ENCODE measurements at places on chromosomes 11 and 22. TPM values are rescaled to one million over a fixed set of nuclear protein-coding genes. Genes with fewer than 3 reads are reported as not detected.
A peak's percentile ranks its signal among the peaks of the same experiment; 100 is the strongest.

DNA sequence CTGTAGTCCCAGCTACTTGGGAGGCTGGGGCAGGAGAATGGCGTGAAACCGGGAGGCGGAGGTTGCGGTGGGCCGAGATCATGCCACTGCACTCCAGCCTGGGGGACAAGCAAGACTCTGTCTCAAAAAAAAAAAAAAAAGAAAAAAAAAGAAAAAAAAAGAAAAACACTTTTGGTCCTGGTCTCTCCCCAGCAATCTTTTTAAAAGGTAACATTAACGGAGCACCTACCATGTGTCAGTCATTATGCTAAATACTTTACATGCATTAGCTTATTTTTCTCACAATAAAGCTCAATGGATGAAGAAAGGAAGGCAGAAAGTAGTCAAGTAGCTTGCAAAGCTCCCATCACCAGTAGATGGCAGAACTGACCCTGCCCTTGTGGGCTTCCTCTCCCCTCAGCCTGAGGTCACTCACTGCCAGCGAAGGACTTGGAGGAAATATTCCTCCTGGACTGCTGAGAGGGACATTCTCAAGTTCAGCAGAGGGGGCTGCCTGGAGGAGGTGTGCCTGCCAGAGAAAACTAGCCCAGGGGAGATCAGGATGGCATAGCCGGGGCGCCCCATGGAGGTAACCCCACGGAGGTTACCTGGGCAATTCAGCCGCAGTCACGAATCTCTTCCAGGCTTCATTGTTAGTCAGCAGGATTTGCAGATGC lies 15.5 kb downstream of the APOL3 start:
- DNase-seq = peak; percentile 83

DNA sequence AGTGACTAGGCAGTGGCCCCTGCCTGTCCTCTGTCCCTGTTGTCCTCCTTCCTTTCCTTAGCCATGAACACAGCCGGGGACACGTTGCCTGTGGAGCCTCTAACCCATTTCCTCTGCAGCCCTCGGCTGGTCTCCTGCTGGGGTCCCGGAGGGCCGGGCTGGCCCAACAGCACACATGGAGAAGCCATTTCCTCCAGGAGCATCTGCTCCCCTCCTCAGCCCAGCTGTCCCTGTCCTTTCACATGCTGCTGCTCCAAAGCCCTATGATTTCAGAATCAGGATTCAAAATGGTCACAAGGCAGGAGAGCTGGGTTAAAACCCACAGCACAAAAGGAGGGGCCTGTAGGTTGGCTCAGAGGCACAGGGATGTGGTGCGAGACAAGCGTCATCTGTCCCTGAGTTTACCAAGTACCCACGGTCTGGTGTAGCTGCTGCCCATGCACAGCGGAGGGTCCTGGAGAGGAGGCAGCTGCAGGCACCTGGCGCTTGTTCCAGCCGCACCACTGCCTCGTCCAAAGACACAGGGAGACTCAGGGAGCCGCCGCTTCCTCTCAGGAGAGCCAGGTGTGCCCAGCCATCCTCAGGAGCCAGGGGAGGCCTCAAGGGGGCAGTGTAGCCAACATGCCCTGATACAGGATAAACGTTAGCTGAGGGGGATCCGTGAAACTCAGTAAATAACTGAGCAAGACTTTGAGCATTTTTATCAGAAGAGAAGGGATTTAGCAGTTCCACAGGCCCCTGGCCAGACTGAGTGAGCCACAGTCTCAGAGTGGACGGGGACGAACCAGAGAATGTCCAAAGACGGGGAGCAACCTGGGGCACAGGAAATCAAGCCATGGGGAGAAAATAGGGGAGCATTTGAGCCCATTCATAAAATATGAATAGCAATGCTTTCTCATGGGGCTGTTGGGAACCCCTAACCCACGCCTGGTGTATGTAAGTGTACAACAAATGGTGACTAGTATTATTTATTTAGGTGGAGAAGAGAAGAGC lies 3.9 kb upstream of the VSIG10L2 start:
- DNase-seq = peak; percentile 43

DNA sequence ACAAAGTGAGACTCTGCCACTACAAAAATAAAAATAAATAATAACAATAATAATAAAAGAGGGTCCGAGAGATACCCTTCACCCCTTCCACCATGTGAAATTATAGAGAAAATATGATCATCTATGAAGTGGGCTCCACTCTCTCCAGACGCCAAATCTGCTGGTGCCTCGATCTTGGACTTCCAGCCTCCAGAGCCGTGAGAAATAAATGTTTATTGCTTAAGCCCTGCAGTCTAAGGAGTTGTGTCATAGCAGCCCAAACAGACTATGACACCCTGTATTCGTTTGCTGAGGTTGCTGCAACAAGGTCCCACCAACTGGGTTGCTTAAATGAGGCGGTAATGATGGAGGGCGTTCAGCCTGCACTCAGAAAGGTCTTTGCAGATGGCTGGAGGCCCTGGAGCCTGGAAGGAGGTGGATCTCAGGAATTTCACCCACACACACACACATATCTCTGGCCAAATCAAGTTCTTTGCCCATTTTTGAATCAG lies 7.6 kb upstream of the SEPTIN5 start:
- no peak for DNase-seq

Gene OR56A1
- not detected for total RNA-seq

DNA sequence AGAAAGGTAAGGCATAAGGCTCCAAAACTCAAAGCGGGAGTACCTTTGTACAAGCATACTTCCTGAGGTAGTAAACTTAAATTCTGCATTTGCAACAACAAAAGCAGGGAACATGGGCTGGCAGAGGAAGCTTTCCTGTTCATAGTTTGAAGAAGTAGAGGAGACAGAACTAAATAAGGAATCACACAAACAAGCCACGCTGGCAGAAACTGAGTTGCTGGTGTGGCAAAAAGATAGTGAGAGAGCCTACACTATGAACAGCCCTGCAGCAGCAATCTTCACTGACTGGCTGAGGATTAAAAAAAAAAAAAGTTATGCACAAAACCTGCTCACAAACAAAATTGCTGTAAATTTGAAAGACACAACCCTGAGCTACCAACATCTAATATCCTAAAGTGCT lies 46.5 kb downstream of the FCHSD2 start:
- DNase-seq = no peak

DNA sequence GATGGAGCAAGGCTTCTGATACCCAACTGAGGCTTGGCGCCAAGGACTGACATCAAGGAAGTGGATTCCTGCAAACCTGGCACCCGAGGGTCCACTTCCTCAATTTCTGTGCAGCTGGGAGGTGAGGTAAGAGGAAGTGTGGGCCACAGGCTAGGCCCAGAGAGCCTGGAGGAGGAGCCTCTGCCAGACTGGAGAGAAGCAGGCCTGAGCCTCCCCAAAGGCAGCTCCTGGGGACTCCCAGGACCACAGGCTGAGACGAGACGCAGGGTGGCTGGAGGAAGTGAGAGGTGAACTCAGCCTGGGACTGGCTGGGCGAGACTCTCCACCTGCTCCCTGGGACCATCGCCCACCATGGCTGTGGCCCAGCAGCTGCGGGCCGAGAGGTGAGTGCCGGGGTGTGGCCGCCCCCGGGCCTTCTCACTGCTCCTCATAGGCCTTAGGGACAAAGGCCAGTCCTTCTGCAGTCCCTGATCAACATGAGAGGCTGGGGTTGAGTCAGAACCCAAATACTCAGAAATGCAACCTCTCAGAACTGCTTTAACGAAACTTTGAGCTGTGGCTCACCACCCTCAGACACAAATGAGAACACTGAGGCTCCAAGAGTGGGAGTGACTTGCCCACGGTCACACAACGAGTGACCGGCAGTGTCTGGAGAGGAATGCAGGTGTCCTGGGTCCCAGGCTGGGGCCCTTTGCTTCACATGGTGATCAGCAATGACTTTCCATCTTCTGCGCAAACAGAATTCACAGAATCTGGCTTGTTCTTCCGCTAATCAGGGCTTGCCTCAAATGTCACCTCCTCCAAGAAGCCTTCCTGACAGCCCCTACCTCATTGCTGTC lies at the start of gene NCF4:
Gene NCF4, plus strand, starts transcription at position 186 of the 839 bp plus-strand sequence. Its CDS starts 166 bp downstream, at position 352.
- no peak for DNase-seq

- peak; percentile 43 for DNase-seq
Measured at GRCh38 chr11:11243590-11244469, 109.2 kb downstream of the CSNK2A3 start.

DNA sequence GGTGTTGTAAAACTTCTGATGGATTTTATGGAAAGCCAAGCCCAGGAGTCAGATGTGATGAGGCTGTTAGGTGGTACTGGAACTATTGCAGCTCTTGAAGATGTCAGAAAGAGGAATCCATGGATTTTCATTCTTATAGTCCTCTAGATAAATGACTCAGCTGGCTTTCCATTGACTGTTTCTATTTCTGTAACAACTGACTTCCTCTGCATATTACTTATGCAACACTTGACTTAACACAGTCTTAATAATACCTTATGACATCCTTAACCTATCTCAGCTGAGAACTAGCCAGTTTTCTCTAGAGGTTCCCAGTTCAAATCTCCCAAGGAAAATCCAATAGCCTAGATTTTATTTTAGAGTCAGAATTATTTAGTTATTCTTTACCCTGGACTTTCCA lies 263.8 kb downstream of the LUZP2 start:
- DNase-seq = no peak

GRCh38 chr11:127803755-127804154 lies 783.6 kb downstream of the ETS1 start:
- no peak for DNase-seq

Gene CD3D
- not detected for total RNA-seq

Gene KRTAP5-2
- total RNA-seq = 0.72 TPM

Gene SLC6A5
- total RNA-seq = not detected

DNA sequence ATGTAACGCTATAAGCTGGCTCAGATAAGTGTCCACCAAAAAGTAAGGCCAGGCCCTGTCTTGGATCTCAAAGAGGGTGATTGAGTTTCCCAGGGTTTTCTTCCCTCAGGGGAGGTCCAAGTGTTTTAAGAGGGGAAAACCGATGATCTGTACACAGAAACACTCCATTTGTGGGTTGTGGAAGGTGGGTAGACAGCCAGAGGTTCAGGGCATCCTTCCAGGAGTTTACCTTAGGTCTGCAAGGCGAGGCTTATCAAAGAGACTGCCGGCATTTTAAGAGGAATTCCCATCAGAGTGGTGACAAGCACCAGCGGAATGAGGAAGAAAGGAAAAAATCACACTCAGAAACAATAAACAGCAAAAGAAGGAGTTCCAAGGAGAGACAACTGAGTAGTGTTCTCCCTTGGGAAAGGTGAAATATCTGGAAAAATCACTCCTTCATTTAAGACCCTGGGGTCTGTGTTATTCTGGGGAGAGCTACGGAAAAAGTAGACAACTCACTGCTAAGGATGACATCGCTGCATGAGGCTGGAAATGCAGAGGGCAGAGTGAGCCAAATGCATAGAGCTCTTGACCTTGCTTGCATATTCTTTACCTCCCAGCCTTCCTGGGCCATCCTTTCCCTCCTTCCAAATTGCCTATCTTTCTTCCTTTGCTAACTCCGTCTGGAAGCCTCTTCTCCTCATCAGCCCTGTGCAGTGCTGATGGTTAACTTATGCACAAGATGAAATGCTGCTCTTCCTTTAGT lies 22.1 kb upstream of the MMP7 start:
- no peak for DNase-seq

- peak; percentile 31 for DNase-seq
Measured at GRCh38 chr22:48663297-48663696, 1164.4 kb downstream of the BRD1 start.

DNA sequence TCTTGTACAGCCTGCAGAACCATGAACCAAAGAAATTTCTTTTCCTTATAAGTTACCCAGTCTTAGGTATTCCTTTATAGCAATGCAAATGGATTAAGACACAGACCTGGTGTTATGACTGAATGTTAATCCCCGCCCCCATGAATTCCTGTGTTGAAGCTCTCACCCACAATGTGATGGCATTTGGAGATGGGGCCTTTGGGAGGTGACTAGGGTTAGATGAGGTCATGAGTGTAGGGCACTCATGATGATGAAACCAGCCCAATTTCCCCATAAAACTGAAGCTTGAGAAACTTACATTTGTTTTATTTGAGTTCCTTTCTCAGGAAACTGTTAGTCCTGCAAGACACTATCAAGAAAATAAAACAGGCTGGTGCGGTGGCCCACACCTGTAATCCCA lies 115.8 kb upstream of the THY1 start:
- DNase-seq = no peak

DNA sequence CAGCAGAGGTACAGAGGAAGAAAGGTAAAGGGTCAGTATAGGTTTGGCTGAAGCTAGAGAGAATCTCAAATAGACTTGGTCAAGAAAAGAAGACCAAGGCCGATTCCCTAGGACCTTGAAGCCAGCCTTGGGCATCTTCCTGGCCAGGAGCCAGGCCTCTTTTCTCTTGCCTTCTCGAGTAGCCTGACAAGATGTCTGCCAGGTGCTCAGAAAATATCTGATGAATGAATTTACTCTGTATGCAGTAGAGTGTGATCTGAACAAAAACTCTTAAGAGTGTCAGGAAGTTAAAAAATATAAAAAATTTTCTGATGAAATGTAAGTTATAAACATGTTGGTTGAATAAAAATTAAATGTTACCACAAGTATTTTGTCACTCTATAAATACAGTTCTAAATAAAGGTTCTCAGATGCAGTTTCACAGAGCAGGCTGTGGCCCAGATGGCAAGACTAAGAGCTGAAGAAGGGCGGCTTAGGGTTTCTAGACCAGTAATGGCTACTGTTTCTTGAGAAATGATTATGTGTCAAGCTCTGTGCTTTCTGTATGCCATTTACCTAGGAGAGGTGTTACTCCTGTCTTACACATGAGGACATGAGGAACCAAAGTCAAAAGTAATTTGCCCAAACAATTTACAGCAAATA lies 98.1 kb downstream of the ATXN10 start:
- no peak for DNase-seq

Gene RASD2
- 0.37 TPM for total RNA-seq

DNA sequence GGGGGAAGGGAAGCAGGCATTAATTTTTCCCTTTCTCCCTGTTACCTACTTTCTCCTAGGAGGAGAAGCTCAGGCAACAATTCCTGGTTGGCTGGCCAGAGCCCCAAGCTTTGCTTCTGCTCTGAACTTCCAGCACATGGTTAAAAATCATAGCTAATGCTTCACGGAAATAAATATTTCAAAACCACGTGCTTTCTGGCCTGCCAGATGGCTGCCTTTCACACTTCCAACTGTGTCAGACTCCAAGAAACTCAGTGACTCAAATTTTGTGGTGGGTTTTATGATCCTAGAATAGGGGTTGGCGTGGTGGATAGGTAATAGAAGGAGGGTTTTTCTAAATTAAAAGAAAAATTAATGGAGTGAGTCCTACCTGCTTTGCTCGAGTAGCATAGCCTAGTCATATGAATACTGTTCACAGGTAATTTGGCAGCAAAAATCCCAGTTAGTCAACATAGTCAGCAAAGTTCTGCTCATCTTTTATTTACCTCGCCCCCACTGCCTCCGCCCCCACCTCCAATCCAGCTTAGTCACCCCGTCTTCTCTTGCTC lies 58.6 kb downstream of the SC5D start:
- no peak for DNase-seq

All from SK-MEL-5 (cell line).